ENCODE measurements at places on chromosomes 4 and X.

- DNase-seq: no peak
These were observed 413.2 kb downstream of the FGF13 start for GRCh38 chrX:138298268-138298667.

- DNase-seq: no peak
These were observed 28.0 kb upstream of the ZNF280C start for GRCh38 chrX:130296743-130297142.

- no peak for DNase-seq
These were observed 56.2 kb upstream of the MAPK10 start for GRCh38 chr4:86416081-86416480.

- no peak for DNase-seq
These were observed 263.9 kb upstream of the CXXC4 start for GRCh38 chr4:104758574-104758973.

- DNase-seq: no peak
These were observed 172.2 kb upstream of the CXCL13 start for GRCh38 chr4:77433418-77433733.

GRCh38 chrX:134075894-134076718, 90.7 kb upstream of the GPC3 start:
- no peak for DNase-seq

- DNase-seq: no peak
These were observed 121.8 kb upstream of the EDA2R start for GRCh38 chrX:66760651-66761050.

DNA sequence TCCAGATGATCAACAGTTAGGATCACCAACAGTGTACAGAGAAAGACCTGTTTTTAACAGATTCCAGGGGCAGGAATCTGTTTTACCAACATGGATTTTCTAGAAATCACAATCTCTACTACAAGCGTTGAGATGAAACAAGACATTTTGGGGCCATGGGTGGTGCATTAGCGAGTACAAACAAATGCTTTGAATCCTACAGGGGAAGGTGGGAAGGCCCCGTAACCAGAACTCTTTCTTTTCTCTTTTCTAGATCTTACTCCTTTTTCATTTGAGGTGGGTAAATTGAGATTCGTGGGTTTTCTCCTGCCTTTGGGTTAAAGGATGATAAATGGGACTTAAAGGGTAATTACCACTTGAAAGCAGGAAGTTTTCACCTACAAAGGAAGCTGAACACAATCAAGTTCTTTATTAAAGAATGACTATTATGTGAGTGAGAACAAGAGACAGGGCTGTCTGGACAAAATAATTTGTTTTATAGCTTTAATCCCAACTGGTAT, 189.9 kb upstream of the ANXA3 start:
- no peak for DNase-seq

DNA sequence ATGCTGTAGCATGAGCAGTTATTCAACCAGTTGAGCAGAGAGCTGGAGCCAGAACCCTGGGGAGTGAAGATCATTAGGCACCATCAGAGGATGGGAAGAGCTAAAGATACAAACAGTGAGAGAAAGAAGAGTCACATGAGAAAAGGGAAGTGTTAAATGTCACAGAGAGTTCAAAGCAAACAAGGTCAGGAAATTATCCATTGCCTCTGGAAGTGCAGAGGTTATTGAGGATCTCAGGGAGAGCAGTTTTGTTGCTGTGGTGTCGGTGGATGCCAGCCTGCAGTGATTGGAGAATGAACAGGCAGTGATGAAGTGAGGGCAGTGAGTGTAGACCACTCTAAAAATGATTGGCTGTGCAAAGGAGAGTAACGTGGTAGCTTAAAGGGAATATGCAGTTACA, 17.7 kb downstream of the SPARCL1 start:
- DNase-seq: no peak

DNA sequence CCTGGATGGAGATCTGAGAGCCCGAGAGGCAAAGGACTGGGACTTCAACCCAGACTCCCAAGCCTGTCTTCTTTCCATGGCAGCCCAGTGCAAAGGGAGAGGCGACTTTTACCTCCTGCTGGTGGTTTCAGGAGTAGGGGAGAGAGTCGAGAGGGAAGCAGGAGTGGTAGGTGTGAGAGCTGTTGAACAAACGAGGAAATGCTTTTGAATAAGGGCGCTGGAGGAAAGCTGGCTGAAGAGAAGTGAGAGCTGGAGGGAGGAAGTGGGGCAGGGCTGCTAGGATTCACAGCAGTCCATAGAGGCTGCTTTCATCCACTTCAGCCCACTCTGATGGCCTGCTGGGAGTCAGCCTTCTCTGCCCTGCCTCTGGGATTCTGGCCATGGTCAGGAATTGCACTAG, 81.8 kb upstream of the EFNB1 start:
- DNase-seq: no peak

GRCh38 chr4:145338568-145338967, 143.1 kb upstream of the SMAD1 start:
- DNase-seq: no peak

GRCh38 chr4:151744614-151745013, 16.2 kb downstream of the GATB start:
- no peak for DNase-seq

DNA sequence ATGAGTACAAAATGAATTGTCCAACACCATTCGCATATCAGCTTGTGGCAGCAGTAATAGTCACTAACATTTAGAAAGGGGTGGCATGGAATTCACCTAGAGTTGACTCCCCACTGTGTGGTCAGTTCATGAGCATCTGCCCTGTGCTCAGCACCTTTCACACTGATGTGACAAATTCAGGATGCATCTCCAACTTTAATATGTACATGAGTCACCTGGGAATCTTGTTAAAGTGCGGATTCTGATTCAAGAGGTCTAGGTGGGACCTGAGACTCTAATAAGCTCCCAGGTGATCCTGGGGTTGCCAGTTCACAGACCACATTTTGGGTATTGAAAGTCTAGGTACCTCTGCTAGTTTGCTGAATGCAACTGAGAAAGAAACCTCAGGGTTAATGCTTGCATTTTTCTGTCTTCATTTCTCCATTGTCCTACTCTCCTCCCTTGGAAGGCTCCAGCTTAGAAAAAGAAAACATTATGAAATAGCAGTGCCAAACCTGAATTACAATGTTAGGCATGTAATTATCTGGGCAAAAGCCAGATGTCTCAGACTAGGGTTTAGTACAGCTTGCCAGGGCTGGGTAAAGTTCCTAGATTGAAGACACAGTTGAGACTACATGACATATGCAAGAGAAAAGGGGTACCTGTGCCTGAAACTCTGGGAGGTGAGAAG, 32.7 kb downstream of the TMSB4X start:
- DNase-seq: no peak

GRCh38 chrX:11382930-11383329, 89.7 kb downstream of the AMELX start:
- DNase-seq: no peak

GRCh38 chrX:118519411-118520215, 24.0 kb downstream of the DOCK11 start:
- no peak for DNase-seq

DNA sequence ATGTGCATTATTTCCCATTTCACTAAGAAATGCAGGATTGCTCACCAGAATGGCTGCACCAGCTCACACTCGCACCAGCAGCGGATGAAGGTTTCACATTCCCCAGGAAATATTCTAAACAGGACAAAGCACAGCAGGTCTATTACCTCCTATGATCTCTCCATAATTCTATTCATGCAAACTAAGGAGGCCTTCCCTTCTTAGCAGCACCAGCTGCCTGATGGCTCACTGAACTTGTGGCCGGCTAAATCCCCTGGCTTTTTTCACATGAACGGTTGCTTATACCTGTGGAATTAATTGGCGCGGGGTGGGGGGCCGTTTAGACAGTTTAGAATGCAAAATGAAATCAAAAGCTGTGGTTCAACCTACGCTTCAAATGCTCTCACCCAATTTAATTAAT, 73.5 kb upstream of the SRD5A3 start:
- no peak for DNase-seq

GRCh38 chr4:120709991-120710390, 212.5 kb downstream of the PRDM5 start:
- DNase-seq: no peak

DNA sequence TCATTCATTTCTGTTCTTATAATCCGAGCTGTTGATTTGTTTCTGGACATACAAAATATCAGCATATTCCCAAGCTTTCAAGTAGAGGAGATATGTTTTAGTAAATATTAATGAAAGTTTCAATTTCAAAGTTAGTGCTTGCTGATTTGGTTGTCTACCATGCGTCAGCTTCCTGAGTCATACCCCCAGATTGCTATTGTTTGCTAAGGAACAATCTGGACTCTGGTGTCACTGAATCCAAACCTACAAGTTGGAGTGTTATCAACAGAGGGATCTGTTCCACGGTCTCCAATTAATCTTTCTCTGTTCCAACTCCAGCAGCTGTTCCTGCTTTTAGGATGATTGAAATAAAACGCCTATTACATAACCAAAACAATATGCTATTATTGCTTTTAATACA, 96.1 kb upstream of the FAM9A start:
- no peak for DNase-seq

GRCh38 chr4:184188443-184189400, 29.0 kb downstream of the ENPP6 start:
- DNase-seq: no peak

DNA sequence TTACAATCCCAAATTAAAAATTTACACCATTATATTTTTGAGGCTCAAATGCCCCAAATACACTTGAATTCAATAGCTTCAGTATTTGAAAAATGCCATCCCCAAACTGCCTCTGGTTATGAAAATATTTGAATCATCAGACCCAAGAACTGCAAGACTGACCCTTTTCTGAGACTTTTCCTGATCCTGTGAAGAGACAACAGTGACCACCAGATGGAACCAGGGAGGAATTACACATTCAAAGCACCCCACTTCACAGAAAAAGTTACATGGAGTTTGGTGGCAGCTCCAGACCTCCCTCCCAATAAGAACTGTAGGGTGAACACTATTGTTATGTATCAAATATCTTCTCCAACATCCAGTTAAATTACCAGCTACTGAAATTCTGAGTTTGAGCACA, 44.0 kb upstream of the SCD5 start:
- no peak for DNase-seq

DNA sequence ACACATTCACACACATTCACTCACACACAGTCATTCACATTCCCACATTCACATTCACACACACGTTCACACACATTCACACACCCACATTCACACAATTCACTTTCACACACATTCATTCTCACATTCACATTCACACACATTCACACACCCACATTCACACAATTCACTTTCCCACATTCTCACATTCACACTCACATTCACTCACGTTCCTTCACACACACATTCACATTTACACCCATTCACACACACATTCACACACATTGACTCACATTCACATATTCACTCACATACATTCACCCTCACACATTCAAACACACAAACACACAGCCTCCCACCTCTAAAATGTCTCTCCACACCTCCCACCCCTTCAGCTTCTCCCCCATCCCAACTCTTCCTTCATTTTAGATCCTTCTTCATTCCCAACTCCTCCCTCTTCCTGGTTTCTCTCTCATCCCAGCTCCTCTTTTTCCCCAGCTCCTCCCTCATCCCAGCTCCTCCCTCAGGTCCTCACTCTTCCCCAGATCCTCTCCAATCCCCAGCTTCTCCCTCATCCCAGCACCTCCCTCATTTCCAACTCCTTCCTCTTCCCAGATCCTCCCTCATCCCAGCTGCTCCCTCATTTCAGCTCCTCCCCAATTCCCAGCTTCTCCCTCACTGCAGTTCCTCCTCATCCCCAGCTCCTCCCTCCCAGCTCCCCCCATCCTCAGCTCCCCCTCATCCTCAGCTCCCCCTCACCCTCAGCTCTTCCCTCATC, 111.0 kb downstream of the FAM53A start:
- DNase-seq: no peak

GRCh38 chr4:62517716-62518115, 1317.6 kb downstream of the ADGRL3 start:
- DNase-seq: no peak
